ENCODE measurements at places on chromosomes 4 and X. TPM values are rescaled to one million over a fixed set of nuclear protein-coding genes. Genes with fewer than 3 reads are reported as not detected.

Gene XAGE1A
- not detected for total RNA-seq

- no peaks in the 10 kb centered on the region for H3K4me1 ChIP-seq
- H3K4me3 ChIP-seq = no peak overlapping the region
- no peak overlapping the region for H3K27ac ChIP-seq
- no peaks in the 10 kb centered on the region for H3K36me3 ChIP-seq
Measured at GRCh38 chrX:9816084-9816700, 30.0 kb downstream of the SHROOM2 start.

- H3K4me1 ChIP-seq = no peaks in the 10 kb centered on the region
- H3K36me3 ChIP-seq = peaks cover 2% of the 10 kb centered on the region
- H3K27me3 ChIP-seq = peaks cover 20% of the 10 kb centered on the region
- H3K27ac ChIP-seq = no peak overlapping the region
- no peak for DNase-seq
Measured at GRCh38 chrX:112081781-112082652, 559 bp downstream of the TRPC5 start.

- H3K4me3 ChIP-seq = no peak overlapping the region
- DNase-seq = no peak
- H3K27me3 ChIP-seq = no peaks in the 10 kb centered on the region
- H3K27ac ChIP-seq = no peak overlapping the region
- H3K36me3 ChIP-seq = no peaks in the 10 kb centered on the region
Measured at GRCh38 chr4:143250617-143251016, 65.9 kb downstream of the USP38 start.

DNA sequence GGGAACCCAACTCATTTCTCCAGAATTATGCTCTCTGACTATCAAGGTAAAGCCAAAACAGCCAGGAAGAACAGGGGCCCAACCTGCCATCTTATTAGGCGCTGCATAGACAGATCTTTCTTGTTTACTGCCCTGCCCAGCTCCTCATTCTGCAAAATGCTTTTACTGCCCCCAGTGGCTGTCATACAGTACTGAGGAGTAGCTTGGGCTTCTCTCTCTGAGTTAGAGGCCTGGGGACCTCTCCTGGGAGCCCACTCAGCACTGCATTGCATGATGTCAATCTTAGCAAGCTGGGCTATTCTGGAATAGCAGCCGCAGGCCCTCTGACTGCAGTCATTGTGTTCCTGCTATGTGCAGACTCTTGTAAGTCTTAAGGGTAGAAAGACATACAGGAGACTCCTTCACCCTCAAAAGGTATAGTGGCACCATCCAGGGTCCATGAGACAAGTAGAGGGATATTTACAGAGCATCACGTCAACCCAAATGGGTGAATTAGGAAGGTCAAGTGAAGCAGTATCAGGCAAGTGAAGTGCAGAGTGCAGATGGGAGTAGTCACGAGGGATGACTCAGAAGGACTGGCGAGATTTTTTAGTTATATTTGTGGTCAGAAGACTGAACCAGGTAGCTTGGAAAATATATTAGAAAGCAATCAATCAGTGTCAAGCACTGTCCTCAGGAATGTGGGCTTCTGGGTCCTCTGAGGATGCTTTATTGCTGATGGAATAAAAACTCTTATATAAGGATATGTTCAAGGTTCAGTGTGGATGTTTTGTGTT, 294.1 kb upstream of the SFRP2 start:
- no peak for DNase-seq
- H3K36me3 ChIP-seq = no peaks in the 10 kb centered on the region
- H3K27ac ChIP-seq = no peak overlapping the region
- H3K27me3 ChIP-seq = peaks cover 44% of the 10 kb centered on the region
- no peak overlapping the region for H3K4me3 ChIP-seq

GRCh38 chr4:139131209-139131870, 45.7 kb downstream of the ELF2 start:
- no peaks in the 10 kb centered on the region for H3K4me1 ChIP-seq
- no peak overlapping the region for H3K27ac ChIP-seq
- H3K36me3 ChIP-seq = no peaks in the 10 kb centered on the region
- H3K4me3 ChIP-seq = no peak overlapping the region

DNA sequence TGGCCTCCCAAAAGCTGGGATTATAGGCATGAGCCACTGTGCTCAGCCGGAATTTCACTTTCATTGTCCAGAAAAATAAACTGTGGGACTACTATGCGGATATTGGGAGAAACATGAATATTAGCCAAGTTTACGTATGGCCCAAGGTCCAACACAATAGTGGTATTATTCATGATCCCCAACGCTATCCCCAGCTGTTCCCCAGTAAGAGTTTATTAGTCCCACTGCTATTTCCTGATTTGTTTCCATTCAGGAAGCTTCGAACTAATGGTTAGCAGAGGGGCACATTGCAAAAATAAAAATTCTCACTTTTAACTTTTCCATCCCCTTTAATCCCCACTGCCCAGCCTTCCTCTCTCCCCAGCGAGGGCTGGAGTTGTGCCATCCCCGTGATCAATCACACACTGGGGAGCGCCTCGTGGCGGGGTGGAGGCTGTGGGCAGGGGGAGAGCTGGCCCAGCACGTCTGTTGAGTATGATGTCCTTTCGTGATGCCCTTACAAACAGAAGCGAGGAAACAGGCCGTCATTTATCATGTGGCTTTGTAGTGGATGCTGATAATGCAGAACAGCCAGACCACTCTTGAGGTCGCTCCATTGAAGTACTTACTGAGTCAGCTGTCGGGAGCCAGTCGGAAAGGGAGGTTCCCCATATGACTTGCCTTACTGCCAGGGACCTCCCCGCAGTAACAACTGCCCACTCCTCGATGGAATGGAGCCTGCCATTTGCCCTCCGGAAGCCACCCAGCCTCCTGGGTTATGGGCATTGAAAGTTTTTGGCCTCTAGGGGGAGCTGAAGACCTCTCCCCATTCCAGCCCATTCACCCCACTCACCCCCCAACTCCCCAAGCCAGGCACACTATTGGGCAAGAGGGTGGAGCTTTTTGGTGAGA, 117.0 kb downstream of the KDR start:
- no peaks in the 10 kb centered on the region for H3K4me1 ChIP-seq
- H3K27me3 ChIP-seq = peaks cover 5% of the 10 kb centered on the region
- H3K36me3 ChIP-seq = no peaks in the 10 kb centered on the region
- H3K27ac ChIP-seq = no peak overlapping the region
- H3K4me3 ChIP-seq = no peak overlapping the region

GRCh38 chr4:26782168-26782829, 78.3 kb upstream of the STIM2 start:
- no peaks in the 10 kb centered on the region for H3K4me1 ChIP-seq
- no peak overlapping the region for H3K27ac ChIP-seq

DNA sequence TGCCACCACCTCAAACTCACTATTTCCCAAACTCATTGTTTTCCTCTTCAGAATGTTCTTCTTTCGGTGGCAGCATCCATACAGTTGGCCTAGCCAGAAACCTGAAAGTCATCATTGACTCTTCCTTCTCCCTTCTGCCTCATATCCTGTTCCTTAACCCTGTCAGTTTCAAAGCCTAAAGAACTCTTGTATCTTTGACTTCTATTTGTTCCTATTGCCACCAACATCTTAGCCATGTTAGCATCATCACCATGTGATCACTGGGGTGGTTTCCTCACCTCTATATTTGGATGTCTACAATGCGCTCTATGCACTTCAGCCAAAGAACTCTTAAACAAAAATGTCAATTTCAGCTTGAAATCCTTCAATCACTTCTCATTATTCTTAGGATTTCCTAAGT, 29.0 kb downstream of the DDX60L start:
- H3K4me1 ChIP-seq = peaks cover 12% of the 10 kb centered on the region
- DNase-seq = no peak
- H3K36me3 ChIP-seq = peaks cover 17% of the 10 kb centered on the region
- no peak overlapping the region for H3K4me3 ChIP-seq

DNA sequence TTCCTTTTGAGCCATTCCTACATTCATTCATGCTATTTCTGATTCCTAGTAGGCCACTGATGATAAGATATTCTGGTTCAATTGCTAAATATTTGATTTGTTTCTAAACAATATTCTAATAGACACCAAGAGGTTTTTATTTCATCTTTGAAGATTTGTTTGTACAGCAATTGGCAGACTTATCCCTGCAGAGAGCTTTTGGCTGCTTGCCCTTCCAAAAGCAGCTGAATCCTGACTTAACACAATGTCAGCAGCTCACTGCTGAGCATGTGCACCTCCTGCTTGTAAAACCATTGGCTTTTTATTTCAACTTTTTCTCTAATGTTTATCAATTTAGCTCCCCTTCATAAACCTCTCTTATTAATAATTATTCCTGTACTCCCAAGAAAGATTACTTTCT, 45.3 kb downstream of the MMRN1 start:
- no peaks in the 10 kb centered on the region for H3K4me1 ChIP-seq
- H3K4me3 ChIP-seq = no peak overlapping the region

Data from naive thymus-derived CD8-positive, alpha-beta T cell (primary cell).